Smooth muscle cell of trachea (primary cell): ENCODE measurements at places on chromosomes 1 and 21. TPM values are rescaled to one million over a fixed set of nuclear protein-coding genes. Genes with fewer than 3 reads are reported as not detected.

Gene MCOLN3
- total RNA-seq, result 5.8 and 6.1 TPM in 2 replicates

Gene UBL4B
- under 0.01 TPM in 1 of 2 replicates, not detected in the other for total RNA-seq

Gene TMEM39B
- 5.5 and 7.1 TPM in 2 replicates for total RNA-seq

Gene RGS1
- not detected in 2 replicates for total RNA-seq

Gene OR2T29
- not detected in 2 replicates for total RNA-seq

Gene TNFSF4
- total RNA-seq, result 0.87 and 1.2 TPM in 2 replicates

Gene DLGAP3
- total RNA-seq, result 0.17 TPM in 1 of 2 replicates, not detected in the other

Gene CFHR4
- under 0.01 TPM in 1 of 2 replicates, not detected in the other for total RNA-seq

Gene IL24
- under 0.01 TPM in 1 of 2 replicates, not detected in the other for total RNA-seq

Gene C8A
- total RNA-seq, result under 0.01 TPM in 1 of 2 replicates, not detected in the other

Gene OR2M5
- total RNA-seq, result not detected in 2 replicates

Gene NTRK1
- not detected in 2 replicates for total RNA-seq

Gene SUCO
- 26.6 and 40.0 TPM in 2 replicates for total RNA-seq
